ENCODE measurements at places on chromosomes 16 and 17.

DNA sequence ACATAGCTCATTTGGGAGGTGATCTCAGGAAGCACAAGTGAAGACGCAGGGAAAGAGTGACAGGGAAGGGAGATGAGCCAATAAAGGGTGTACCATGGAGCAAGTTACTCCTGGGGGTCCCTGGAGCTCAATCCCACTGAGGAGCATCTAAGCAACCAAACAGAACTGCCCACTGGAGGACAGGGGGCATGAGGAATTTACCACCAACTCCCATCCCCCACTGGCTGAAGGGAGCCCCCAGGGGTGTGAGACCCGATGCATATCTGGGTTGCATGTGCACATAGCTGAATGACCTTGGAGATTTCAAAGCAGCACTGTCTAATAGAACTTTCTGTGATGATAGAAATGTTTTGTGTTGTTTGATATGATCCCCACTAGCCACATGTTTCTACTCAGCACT, 29.6 kb downstream of the C16orf82 start:
- no peak for DNase-seq

GRCh38 chr16:83393196-83393981, 414.4 kb upstream of the HSBP1 start:
- no peak for DNase-seq

DNA sequence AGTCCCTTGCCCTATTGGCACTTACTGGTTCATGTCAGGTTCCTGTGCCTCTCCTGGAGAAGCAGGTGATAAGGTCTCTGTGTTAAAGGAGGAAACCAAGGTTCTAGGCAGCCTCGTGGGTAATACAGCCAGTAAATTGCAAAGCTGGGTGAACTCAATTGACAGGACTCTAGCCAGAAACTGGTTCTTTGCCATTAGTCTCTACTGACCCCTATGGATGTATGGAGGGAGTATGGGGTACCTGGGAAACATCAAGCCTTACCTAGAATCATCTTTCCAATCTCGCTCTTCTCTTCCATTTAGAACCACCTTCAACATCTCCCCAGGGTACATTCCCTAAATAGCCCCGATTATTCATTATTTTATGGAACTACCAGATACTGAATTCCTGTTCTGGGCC, 169.3 kb downstream of the CDH13 start:
- no peak for DNase-seq

DNA sequence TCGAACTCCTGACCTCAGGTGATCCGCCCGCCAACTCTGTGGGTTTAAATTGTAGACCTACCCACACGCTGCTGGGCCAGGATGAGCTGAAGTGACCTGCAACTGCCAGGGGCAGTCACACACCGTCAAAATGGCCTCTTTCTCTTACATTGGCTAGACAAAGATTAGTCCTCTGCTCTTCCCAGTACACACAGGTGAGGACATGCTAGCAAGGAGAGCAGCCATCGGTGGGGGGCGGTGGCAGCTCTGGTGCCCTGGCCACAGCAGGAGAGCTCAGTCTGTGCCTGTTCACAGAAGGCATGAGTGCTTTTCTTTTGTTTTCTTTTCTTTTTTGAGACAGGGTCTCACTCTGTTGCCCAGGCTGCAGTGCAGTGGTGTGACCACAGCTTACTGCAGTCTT, 29.7 kb downstream of the WIPI1 start:
- DNase-seq, result no peak

DNA sequence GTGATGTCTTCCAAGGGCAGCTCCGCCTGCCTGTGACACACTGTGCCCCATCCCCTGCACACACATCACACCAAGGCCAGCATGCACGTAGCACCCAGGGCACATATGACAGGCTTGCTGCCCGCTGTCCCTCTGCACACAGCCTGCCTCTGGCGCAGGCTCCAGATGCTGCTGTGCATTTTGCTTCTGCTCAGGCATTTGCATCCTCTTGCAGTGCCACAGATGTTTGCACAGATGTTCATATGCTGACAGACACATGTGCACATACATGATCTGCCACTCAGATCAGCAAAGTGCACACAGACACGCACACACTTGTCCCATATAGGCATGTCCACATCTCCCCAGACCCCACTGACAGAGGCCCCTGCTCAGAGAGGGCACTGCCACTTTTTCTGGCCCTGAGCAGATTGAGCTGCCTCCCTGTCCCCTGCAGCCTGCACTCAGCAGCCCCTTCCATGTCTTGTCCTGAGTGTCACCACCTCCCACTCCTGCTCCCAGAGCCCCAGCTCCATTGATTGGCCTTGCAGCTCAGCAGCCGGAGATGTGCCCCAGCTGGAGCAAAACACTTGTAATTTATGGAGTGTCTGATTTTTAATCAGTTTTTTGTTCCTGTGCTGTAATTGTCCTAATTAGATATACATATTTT, 115.1 kb upstream of the RPL38 start:
- no peak for DNase-seq

DNA sequence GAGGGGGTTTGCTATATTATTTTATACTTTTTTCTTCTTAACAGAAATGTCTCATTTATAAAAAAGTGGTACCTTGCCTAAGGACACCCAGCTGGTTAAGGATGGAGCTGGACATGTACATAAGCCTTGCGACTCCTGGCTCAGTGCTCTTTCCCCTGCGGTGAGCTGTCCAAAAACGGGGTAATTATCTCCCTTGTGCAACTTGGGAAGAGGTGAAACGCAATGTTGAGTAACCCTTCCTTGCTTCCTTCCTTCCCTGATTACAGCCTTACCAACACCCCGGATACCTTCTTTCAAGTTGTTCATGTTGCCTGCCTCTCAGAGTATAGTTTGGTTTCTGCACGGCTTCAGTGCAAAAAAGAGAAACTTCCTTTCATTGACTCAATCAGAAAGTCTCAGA, 94.1 kb upstream of the XYLT1 start:
- no peak for DNase-seq

GRCh38 chr17:50037321-50038107, 18.4 kb upstream of the ITGA3 start:
- peak; percentile 35 for DNase-seq

DNA sequence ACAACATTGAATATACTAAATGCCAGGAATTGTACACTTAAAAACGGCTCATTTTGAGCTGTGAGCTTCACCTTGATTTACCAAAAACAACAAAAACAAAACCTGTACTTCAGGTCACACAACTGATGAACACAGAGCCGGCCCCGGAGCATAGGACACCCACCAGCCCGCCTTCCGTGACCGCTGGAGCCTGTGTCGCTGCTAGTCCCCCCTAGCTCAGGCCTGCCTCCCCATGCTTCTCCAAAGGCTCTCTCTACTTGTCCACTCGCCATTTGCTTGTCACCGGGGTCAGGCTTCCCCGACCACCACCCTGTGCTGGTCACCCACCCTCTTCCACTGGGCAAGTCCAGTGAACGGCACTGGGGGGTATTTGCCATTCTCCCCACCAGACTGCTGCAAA, 113.8 kb upstream of the TNRC6C start:
- DNase-seq, result no peak

DNA sequence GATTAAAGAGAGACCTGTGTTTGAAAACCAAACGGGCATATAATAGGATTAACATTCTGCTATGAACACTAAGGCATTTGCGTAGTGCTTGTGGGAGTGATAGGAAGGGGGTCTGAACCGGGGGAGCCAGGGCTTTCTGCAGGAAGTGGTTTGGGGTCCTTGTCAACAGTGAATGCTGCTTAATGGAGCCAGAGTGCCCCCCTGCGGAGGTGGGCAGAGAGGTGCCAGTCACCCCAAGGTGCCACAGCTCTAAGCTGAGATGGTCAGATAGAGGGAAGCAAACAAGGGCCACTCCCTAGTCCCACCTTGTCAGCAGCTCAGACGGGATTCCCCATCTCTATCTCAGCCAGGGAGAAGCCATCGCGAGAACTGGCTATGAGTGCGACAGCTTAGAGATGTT, 17.7 kb downstream of the NAA60 start:
- no peak for DNase-seq

DNA sequence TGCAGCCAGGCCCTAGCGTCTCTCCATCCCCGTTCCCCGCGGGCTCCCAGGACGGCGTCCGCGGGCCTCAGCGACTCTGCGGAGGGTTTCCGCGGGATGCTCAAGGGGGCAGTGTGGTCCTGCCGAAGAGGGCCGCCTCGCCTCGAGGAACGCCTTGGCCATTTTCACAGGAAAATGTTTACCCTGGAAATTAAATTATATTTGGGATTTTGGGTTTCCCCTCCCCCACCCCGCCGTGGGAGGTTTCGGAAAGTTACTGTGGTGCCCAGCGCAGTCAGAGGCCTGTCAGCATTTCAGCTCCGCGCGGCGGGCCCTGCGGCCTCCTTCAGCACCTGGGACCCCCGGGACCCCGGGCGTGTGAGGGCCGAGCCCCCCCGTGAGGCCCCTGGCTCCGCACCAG, 94.5 kb downstream of the PCTP start:
- DNase-seq, result peak; percentile 67

GRCh38 chr16:78813661-78814311, 714.3 kb downstream of the WWOX start:
- no peak for DNase-seq

DNA sequence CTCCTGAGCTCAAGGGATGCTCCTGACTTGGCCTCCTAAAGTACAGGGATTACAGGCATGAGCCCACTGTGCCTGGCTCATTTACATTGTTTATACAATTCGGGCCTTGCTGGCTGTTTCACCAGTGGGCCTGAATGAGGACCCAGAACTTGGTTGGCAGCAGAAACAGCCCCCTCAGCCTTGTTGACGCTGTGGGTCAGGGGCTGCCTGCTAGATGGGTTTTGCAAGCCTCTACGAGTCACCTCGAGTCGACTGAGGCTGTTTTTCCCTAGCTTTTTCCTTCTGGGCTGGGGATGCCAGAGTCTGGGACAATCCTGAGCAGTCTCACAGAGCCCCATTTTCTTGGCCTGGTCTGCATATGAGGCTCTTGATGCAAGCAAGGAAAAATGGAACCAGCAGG, 16.1 kb downstream of the PPL start:
- no peak for DNase-seq
